ENCODE measurements at places on chromosomes 1 and 21.

DNA sequence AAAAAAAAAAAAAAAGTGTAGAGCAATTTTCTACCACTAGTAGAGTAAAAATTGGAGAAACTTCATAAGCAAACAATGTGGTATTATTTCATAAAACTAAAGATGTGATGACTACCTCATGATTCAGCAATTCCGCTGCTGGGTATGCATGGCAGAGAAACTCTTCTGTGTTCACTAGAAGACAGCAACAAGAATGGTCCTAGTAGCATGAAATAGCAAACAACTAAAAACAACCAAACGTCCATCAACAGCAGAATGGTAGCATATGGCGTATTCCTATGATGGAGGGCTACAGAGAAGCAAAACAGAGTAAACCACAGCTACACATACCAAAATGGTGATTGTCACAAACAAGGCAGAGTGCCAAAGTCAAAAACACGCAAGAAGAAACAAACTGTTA is 18.9 kb downstream of the HTR1D start:
- no peak for DNase-seq

DNA sequence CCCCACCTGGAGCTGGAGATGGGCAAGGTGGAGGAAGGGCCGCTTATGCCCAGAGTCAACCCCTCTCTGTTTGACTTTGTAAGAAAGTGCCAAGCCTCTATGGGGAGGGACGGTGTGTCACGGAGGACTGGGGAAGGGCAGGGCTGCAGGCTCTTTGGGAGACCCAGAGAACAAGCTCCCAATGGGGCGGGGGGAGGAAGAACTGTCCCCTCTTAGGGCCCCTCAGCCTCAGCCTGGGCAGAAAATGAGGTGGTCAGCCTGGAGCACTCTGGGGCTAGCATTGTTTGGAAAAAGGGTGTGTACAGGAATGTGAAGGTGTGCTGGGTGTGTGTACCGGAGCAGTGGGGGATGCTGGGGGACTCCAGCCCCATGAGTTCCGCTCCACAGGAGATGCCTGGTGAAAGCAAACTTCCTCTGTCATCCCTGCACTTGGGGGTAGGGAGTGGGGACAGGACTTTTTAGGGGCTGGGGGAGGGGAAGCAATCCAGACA is 1.2 kb upstream of the INAVA start:
- DNase-seq, result no peak

DNA sequence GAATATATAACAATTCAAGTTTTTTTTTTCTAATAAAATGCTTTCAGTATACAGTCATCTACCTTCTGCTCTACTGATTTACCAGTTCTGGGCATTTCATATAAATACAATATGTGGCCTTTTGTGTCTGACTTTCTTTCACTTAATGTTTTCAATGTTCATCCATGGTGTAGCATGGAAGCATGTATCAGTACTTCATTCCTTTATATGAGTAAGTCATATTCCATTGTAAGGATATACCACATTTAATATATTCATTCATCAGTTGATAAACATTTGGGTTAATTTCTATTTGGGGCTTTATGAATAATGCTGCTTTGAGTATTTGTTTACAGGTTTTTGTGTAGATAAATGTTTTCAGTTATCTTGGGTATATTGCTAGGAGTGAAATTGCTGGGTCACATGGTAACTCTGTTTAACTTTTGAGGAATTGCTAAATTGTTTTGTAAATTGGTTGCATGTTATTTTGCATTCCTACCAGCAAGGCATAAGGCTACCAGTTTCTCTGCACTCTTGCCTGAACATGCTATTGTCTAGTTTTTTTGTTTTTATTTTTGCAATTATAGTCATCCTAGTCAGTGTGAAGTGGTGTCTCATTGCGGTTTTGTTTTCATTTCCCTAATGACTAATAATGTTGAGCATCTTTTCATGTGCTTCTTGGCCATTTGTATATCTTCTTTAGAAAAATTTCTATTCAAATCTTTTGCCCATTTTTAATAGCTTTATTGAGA is 206.1 kb downstream of the TM2D1 start:
- no peak for DNase-seq

- no peak for DNase-seq
These were observed 48.2 kb downstream of the SLC9C2 start for GRCh38 chr1:173554541-173555250.

- no peak for DNase-seq
These were observed 24.0 kb upstream of the CDC7 start for GRCh38 chr1:91476533-91477217.

- no peak for DNase-seq
These were observed 878 bp downstream of the MINDY1 start for GRCh38 chr1:151005729-151006319.

DNA sequence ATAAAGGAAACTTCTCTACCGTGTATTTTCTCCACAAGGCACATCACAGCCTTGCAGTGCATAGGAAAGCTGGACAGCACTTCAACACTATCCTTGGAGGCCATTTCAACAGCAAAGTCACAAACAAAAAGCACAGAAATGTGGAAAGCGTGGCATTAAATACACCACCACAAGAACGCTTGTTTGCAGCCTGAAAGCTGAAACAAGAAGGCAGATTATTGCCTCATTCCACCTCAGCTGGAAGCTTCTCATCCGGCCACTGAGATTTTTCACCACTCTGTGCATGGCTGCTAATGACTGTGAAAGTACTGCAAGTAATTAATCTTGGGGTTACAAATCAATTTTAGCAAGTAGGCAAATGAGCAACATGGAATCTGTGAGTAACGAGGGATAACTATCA is 50.9 kb upstream of the GALNT2 start:
- no peak for DNase-seq

- peak; percentile 11 for DNase-seq
These were observed 81.2 kb upstream of the RAVER2 start for GRCh38 chr1:64663668-64664067.

DNA sequence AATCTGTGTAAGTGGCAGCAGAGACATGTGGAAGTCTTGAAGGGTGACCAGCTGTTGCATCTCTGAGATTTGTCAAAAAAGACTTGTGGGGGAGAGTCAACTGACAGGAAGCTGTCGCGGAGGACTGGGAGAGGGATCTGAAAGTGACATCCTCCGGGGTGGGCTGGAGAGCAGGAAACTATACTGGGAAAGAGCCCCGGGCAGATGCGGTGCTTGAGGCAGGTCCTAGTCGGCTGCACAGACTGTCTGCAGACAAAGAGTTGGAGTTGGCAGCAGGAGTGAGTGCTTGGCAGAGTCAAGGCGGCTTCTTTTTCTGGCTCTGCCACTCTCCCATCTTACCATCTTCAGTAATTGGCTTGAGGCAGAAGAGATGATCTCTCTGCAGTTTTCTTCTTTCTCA is 294.0 kb upstream of the C1orf87 start:
- DNase-seq, result no peak
